ENCODE measurements at places on chromosomes 5 and 9.

DNA sequence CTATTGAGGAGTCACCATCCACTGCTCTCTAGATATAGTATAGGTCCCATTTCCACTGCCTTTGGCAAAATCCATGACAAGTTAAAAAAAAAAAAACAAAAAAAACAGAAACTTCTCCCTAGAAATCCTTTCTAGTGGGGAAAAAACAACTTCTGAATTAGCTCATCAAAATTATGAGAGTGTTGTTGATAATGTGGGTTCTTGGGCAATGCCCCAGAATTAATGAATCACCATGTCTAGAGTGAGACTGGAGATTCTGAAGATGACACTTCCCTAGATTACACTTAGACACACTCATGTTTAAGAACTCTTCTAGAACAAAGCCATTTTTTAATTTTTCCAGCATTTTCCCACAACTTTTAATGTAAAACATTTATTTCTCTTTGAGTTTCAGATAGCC lies 728.0 kb upstream of the C9orf72 start:
- DNase-seq = no peak

DNA sequence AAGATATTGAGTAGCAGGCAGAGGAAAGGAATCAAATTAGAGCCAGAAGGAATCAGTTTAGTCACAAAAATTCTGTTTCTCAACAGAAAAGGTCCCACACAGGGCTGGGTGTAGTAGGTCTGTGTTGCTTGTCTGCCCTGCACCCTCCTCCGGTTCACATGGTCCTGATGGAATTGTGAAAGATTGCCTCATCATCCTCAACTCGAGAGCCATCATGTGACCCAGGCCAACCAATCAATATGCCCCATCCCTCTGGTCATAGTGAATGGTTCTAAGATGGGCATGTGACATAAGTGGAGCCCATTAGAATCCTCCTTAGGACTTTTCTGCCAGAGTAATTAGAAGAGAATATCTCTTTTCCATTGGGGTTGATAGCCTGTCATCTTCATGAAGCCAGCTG lies 56.7 kb upstream of the RAD23B start:
- DNase-seq = peak; percentile 40

GRCh38 chr5:17620627-17621026 lies 10.4 kb downstream of the TAF11L12 start:
- no peak for DNase-seq

GRCh38 chr5:34043099-34043876 lies at the start of gene C1QTNF3:
Gene C1QTNF3, minus strand, starts transcription at chr5:34043213. Its CDS starts 88 bp downstream, at chr5:34043125.
- DNase-seq = no peak

- no peak for DNase-seq
These were observed 1.4 kb upstream of the GDNF start for GRCh38 chr5:37841203-37841602.

- DNase-seq = no peak
These were observed 14.3 kb downstream of the GAPT start for GRCh38 chr5:58505502-58505901.

DNA sequence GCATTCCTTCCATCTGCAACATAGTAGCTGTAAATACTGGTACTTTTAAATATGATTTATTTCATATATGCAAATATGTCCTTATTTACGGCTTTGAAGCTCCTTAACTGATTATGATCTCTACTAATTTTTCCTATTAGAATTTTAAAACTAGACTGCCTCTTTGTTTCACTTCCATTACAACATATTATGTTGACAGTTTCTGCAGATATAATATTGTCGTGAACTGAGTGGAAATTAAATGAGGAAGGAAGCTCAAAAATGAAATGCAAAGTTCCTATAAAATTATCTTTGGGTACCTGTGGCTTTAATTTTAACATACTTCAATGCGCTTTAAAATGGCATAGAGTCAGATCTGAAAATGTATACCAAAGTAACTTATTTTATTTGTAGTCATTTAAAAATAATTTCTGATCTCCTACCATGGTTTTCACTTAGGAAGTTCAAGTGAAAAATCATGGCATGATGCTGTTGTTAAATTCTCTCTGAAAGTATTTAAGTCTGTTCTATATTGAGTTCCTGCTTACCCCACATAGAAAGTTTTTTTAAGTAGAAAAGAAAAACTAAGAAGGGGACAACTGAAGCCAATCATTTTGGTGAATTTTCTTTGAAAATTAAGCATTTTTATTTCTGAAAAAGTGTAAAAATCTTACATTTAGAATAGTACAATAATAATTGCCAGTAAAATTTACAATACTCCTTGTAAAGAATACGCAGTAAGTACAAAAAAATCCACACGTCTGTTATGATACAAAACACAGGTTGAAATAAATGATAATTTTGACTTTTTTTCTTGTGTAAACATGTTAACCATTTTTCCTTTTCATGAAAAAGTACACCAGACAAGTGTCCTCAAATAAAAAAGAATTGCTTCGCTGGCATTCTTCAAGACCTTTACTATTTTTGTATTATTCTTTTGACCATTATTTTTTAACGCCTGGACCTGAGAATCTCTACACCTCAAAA lies 2.6 kb downstream of the FOXD1 start:
- DNase-seq = no peak

- no peak for DNase-seq
These were observed 279.2 kb downstream of the PIK3R1 start for GRCh38 chr5:68494771-68495170.

DNA sequence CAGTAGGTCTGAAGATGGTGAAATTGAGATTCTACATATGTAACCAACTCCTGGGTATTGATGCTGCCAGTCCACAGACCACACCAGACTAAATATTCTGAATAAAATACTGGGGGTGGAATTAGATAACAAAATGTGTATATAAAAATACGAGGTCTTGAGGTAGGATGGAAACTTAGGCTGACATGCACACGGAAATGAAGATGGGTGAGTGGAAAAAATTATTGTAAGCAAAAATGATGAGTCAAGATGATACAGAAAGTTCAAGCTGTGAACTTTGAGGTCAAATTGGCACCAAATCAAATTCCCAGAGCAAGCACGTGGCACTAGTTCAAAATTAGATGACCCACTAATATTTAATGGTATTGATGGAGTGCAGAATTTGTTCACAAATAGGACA lies 713.4 kb upstream of the ACO1 start:
- DNase-seq = no peak

DNA sequence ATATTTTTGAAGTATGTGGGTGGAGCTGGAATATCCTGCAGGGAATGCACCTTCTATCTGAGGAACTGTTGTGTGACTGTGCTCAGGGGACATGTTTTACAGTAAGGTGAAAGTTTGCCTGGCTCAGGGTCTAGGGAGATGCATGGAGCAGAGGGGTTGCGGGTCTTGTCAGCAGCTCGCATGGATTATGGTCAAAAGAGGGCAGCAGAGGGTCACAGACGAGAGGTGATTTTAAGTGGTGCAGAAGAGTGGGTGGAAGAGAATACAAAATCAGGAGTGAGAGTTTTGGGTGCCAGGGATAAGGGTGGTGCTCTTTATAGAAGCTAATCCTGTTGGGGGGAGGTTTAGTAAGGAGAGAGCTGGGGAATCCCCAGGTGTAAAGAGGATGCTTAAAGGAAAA lies 53.5 kb upstream of the GRIN3A start:
- peak; percentile 10 for DNase-seq

DNA sequence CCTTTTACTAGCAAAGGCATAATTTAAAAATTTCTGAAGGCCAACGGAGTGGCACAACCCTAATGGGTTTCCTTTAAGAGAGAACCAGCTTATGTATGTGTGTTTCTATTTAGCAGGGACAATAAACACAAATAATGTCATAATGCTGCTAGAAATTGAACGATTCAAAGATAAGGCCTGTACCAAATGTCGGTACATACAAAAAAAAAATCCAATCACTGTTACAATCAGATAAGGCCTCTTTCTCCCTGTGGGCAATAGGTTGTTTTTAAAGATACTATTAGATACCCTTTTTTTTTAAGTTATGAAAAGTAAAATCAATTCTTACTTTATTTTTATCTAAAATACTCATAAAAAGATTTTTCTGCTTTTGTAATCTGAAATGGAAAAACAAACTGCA lies 821.0 kb downstream of the PRELID2 start:
- no peak for DNase-seq

DNA sequence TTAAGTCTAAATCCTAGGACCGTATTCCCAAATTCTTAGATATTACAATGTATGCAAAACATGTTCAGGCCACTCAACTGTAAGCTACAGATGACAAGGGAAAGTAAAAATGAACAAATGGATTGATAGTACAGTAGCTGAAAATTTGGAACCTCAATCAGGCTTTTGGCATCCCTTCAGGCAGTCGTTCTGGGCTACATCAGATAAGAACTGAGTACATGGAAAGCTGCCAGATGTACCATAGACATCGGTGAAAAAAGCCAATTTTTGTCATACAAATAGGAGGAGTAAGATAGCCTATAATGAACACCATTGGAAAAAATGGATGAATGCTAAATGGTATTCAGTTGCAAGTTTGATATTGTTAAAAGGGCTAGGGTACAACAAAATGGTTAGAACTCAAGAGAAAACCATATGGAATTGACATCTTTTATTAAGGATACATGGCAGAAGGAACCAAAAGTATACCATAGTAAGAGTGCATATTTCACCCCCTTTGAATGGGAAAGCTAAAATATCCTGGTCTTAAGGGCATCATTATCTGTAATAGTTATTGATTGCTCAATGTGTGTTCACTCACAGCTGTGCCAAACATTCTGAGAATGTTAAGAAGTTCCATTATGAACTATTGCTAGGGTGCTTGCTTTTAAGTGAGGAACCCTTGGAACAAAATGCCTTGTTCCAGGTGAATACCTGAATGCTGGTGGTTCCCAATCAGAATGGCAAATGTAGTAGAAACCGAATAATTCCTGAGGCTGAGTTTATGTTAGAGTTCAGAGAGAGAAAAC lies 86.4 kb downstream of the NR3C1 start:
- DNase-seq = no peak

DNA sequence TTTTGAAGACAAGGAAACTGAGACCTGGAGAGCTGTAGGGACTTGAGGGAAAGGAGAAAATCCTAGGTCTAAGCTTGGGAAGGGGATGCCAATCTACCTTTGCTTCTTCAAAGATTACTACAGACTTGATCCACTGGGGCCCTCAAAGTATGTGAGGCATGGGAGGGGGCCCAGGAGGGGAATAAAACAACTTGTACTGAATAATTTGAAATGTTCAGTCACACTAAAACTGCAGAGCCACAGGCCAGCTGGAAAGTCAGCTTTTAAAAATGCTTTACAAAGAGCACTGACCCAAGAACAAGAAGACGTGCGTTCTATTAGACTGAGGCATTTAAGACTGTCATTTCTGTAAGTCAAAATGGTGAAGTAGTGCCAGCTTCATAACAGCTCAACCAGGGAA lies 13.6 kb downstream of the IL33 start:
- no peak for DNase-seq

DNA sequence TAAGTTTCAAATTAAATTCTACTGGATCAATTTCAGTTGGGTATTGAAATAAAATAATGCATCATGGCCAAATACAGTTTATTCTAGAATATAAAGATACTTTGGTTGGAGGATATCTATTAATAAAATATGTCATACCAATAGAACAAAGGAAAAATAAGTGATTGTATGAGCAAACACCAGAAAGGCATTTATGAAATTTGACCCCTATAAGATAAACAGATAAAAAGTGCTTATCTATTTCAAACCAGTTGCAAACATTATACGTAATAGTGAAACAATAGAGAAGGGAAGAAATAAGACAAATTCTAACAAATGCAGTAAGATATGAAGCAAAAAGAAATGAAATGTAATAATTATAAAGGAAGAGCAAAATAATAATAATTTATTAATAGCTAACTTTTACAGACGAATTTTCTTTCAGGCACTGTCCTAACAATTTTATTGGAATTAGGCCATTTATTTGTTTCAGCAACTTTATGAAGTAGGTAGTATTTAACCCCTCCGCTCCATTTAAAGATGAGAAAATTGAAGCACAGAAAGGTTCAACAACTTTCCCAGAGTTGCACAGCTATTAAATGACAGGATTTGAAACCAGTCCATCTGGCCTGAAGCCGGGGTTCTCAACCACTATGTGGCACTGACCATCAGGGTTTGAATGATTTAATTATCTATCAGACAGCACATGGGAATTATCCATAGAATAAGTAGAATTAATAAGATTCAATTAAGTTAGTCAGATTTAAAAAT lies 20.8 kb downstream of the ANKRD55 start:
- no peak for DNase-seq

- no peak for DNase-seq
These were observed 87.2 kb downstream of the HMCN2 start for GRCh38 chr9:130352586-130353285.

DNA sequence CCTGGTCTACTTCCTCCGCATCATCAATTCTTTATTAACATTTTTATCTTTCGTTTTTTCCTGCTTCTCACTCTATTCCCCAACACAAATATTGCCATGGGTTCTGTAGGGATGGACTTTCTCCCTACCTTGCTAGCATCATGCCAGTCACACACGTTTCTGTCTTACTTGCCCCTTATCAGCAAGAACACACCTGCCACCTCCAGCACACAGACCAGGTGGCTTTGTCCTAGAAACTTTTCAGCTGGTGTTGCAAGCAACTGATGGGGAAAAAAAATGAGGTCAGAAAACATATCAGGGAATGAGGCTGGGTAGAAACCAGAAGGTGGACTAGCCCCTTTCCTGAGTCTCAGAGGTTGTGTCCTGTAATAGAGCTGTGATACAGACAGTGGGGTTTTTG lies 5.8 kb downstream of the SH3RF2 start:
- no peak for DNase-seq

- DNase-seq = no peak
These were observed 102.9 kb downstream of the GCNT1 start for GRCh38 chr9:76561900-76562299.

- no peak for DNase-seq
These were observed 213.5 kb downstream of the FANCC start for GRCh38 chr9:95103871-95104580.

DNA sequence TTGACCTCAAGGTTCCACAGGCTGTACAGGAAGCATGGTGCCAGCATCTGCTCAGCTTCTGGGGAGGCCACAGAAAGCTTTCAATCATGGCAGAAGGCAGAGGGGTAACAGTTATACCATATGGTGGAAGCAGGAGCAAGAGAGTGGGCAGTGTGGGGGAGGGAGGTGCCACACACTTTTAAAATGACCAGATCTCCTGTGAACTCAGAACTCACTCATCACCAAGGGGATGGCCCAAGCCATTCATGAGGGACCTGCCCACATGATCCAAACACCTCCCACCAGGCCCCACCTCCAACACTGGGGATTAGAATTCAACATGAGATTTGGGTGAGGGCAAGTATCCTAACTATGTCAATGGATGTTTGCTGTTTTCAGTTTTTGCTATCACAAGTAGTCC lies 16.2 kb downstream of the CYFIP2 start:
- DNase-seq = no peak

- DNase-seq = no peak
These were observed at the start of gene GGTA1 for GRCh38 chr9:121499427-121500164. Gene GGTA1, minus strand, starts transcription at chr9:121499844. Its CDS starts 31,922 bp downstream, at chr9:121467922.
